GOT3 (cell line): ENCODE measurements at places on chromosomes 5 and 9.

DNA sequence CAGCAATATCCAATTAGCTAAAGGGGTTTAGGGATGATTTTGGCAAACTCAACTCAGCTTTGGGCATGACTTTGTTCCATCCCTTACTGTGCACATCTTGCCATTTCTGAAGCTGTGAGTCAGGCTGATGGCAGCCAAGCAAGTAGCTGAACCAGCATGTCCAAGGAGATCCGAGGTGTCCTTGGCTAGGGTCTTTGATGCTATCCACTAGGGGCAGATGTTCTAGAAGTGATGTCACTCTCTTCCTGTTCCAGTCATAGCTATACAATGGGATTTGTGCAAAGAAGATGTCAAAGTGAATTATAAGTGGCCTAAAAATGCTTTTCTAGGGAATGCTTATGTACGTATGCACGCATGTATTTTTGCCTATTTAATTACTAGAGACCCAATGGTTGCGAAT is 160.8 kb upstream of the PAPPA start:
- DNase-seq: no peak

- DNase-seq: no peak
Observed at GRCh38 chr9:101601904-101602765, 7.4 kb upstream of the PPP3R2 start.

- no peak for DNase-seq
Observed at GRCh38 chr5:132767150-132767549, 9.9 kb downstream of the SEPTIN8 start.

DNA sequence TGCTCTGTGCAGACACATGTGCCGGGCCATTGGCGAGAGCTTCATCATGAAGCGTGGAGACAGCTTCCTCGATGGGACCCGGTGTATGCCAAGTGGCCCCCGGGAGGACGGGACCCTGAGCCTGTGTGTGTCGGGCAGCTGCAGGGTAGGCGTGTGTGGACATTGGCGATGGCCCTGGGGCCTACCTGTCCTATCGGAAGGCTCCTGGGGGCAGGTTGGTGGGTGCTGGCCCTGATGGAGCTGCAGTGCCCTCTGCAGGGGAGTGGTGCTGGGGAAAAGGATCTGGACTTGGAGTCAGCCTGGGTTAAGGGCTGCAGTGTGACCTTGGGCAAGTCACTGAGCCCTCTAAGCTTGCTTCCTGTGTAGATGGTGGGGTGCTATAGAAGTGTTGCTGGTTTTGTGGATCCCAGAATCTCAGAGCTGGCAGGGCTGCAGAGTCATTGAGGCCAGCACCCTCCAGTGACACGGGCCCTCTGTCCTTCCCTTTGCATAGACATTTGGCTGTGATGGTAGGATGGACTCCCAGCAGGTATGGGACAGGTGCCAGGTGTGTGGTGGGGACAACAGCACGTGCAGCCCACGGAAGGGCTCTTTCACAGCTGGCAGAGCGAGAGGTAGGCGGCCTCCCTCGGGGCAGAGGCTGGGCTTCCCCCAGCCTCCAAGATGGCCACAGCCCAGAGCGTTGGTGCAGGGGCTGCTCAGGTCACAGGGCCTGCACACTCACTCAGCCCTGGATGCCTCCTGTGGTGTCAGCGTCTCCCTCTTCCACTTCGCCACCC is 15.8 kb downstream of the ADAMTS13 start:
- DNase-seq: no peak

DNA sequence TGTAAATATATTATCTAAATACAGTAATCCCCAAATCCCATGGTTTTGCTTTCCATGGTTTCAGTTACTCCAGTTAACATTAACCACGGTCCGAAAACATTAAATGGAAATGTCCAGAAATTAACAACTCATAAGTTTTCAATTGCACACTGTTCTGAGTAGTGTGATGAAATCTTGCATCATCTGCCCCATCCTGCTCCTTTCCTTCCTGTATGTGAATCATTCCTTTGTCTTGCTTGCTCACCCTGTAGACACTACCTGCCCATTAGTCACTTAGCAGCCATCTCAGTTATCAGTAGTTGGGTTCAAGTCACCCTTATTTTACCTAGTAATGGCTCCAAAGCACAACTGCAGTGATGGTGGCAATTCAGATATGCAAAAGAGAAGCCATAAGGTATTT is 1568.5 kb upstream of the WWC1 start:
- DNase-seq: no peak

- no peak for DNase-seq
Observed at GRCh38 chr9:2231101-2231500, 216.0 kb downstream of the SMARCA2 start.

DNA sequence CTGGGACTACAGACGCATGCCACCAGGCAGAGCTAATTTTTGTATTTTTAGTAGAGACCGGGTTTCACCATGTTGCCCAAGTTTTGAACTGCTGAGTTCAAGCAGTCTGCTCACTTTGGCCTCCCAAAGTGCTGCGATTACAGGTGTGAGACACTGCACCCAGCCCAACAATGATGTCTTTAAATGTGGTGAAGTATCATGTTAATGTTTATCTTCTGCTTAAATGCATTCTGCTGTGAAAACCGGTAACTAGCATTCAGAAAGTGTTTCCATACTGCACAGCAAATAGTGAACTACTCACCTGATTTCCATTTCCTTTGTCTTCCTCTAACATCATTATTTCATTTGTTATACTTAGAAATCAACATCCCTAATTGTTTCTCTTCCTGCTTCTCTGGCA is 264.0 kb upstream of the ITGA1 start:
- DNase-seq: no peak

DNA sequence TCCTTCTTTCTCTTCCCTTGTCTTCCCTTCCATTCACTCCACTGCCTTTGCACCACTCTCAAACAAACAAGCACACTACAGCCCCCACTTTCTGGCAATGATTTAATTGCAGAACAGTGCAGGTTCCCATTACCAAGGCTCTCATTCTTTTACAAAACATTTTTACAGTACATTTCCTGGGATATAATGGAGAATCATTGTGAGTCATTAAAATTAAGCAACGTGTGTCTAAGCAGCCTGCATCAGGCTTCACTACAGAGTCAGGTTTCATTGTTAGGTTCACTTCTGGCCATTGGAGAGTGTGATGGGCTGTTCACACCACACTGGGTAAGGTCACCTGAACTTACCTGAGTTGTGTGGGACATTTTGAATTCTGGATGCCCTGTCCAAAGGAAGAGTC is 303.5 kb downstream of the TRIM32 start:
- no peak for DNase-seq

- no peak for DNase-seq
Observed at GRCh38 chr5:169627551-169627950, 9.5 kb upstream of the DOCK2 start.

- DNase-seq: no peak
Observed at GRCh38 chr5:102664616-102665335, 90.3 kb upstream of the PAM start.

DNA sequence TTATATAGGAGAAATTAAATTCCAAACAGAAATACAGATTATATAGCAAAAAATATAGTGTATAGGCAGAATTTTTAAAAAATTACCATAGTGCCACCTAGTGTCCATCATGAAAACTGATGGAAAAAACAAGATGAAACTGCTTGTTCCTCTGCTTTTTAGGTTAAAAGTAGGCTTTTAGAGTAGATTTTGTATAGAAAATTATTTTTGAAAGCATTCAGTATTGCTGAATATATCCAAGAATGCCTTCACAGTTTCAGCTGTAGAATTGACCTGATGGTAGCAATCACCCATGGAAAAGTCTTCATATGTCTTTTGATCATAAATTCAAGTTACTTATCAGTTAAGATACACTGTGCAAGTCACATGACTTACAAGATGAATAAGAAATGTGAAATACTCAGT is 19.7 kb downstream of the RIOK2 start:
- DNase-seq: no peak

- no peak for DNase-seq
Observed at GRCh38 chr9:126965541-126966428, 51.2 kb downstream of the RALGPS1 start.

DNA sequence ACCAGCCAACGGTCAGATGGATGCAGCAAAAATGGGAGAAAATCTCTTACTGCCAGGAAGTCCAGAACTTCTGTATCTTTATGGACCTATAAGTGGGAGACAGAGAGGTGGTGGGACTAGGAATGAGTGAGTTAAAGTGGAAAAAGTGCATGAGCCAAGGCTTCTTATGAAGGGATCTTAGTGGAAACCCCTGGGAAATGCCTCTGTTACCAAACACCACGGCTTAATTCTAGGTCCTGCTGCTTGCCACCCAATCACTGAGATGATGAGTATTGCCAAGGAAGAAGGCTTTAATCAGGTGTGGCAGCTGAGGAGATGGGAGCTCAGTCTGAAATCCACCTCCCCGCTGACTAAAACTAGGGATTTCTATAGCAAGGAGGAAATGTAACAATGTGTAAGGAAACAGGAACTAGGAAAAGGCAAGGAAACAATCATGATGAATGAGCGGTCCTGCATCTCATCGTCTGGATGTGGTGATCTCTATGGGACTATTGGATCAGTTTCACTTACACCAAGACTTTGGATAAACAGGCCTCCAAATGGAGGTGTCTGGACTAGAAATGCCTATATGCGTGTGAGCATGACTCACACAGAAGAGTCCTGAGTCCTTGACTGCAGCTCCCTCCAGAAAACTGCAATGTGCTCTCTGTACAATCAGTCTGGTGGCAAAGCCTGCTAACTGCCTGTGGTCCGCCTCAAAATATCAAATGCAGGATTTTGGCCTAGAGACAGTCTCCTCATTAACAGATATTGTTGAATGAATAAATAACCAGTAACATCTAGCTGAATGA is 98.2 kb upstream of the PRR16 start:
- no peak for DNase-seq

DNA sequence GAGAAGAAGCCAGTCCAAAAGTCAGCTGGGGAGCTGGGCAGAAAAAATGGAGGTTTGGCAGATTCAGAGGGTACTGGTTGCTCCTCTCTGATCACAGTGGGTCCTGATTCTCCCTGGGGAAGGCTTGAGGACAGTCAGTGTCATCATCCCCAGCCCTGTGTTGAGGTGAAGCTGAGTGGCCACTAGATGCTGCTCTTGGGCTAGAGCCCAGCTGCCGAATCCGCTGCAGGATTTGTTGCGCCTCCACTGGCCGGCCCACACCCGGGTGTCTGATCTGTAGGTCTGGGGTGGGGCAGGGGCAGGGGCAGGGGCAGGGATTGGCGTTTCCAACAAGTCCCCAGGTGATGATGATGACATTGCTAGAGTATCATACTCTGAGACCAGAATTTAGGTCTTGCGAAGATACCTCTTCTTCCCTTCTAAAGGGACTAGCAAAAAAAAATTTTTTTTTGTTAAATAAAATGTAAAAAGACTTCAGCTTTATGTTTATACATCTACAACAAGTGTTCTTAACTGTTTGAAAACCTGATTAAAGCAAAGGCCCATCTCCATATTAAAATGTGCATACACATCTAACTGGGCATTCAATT is 106.8 kb downstream of the PDE6A start:
- DNase-seq: no peak

DNA sequence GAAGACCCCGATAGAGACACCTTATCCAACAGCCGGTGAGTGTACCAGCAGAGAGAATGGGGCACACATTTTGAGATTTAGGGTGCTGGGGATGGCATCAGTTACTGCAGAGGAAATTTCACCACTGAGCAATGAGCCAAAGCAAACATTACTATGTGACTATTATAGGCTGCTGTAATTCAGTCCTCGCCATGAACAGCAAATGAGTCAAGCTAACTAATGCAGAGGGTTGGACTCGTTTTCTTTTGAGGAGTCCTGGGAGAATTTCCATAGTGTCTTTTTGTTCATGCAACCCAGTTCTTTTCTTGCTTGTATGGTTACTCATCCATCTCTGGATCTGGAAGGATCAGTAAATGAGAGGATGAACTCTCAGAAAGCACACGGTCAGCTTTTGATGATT is 323.8 kb downstream of the PSAT1 start:
- DNase-seq: no peak

GRCh38 chr9:137445275-137445807 is 4.2 kb upstream of the ENTPD8 start:
- peak; percentile 18 for DNase-seq
